ENCODE measurements at places on chromosomes 7 and 10.

- DNase-seq = no peak
Observed at GRCh38 chr7:144497282-144497681, 93.8 kb upstream of the NOBOX start.

GRCh38 chr10:114603948-114604347, 54.1 kb downstream of the ABLIM1 start:
- no peak for DNase-seq

GRCh38 chr7:43905956-43906330, 453 bp downstream of the URGCP start:
- DNase-seq = no peak

DNA sequence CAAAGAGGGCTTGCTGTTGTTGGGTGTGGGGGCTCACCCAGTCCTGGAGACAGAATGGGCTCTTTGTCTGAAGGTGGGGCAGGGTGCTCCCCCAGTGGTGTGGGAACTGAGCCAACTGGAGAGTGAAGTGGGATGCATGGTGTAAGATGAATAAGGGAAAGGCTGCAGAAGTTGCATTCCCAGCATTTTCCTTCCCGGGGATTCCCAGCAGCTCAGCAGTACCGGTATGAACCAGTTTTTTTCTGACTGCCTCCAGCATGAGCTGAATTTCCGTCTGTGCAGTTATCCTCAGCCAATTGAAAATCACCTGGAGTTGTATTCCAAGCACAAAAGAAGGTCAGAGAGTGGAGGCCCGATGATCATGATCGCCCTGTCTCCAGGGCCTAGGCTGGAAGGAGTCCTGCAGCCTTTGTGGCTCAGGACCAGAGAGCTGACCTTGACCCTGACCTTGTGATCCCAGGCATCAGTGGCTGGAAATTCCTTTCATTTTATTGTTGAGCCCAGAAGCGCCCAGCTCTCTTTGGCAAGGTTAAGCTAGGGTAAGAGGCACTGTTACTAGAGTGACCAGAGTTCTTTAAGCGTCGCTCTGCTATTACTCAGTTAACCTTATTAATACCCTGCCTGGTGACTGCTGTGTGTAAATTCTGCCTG, 33.4 kb downstream of the OGDH start:
- no peak for DNase-seq

DNA sequence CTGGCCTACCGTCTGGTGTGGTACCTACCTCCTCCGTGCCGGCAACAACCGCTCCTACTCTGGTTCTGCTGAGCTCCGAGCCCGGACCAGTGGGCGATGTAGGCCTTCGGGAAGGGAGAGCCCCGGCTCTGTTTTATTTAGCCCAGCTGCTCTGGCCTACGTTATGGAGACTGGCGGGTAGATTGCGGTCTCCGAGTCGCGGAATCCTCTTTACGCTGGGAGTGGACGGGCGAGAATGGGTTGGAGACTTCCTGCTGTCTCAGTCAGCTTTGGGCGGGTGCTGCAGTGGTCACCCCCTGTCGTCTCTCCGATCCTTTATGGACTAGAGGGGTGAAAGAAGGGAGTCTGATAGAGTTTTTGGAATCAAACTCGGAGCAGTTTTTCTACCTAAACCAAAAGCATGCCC, 406 bp downstream of the CBLL1 start:
- DNase-seq = no peak

- DNase-seq = no peak
Observed at GRCh38 chr7:87818336-87818735, 57.8 kb downstream of the SLC25A40 start.

DNA sequence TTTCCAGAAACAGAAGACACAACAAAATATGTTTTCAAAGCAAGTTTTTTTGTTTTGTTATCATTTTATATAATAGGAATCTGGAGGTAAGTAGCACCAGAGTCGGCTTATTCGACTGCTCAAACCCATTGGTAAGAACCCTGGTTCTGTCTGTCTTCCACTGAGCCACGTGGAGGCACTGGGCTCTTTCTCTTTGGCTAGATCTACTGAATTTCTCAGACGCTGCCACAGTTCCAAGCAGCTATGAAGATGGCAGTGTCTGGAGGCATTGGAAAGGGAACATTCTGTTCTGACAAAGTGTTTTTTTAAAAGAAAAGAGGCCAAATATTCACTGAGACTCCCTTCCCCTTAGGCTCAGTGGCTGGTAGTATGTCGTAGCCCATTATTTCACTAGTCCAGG, 338.8 kb downstream of the NRG3 start:
- DNase-seq = no peak

GRCh38 chr7:148982654-148983199, 45.6 kb downstream of the PDIA4 start:
- no peak for DNase-seq

- DNase-seq = no peak
Observed at GRCh38 chr10:18719811-18720210, 60.6 kb downstream of the ARL5B start.

GRCh38 chr10:29104661-29105399, 184.0 kb upstream of the LYZL1 start:
- DNase-seq = no peak

- DNase-seq = no peak
Observed at GRCh38 chr7:43834463-43835251, 34.7 kb downstream of the MRPS24 start.

- no peak for DNase-seq
Observed at GRCh38 chr7:131488361-131488760, 68.1 kb downstream of the PODXL start.
